G401 (cell line): ENCODE measurements at places on chromosomes 11 and 22.

GRCh38 chr22:36160499-36160942 is at the start of gene APOL3:
APOL3 (minus strand) TSS chr22:36160755; CDS start chr22:36149055, 11,700 bp downstream.
- no peak for DNase-seq

GRCh38 chr22:44063462-44064371 is 39.6 kb downstream of the PARVB start:
- no peak for DNase-seq

DNA sequence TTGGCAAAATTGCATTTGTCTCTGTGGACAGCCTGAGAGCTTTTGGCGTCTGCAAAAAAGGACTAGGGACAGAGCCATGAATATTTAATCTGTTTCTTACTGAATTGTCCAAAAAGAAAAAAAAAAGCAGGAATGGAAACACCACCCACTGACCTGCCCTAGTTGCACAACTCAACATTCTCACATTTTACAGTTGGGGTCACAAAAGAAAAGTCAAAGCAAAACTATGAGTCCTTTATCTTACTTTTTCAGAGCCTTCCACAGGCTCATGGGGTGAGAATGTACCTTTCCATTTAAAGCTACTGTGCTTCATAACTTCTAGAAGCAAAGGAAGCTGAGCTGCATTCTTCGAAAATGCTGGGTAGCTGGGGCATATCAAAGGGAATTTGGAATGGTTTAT is 225.7 kb downstream of the FAM76B start:
- DNase-seq: no peak

- DNase-seq: no peak
Observed at GRCh38 chr11:86673055-86673843, 833 bp upstream of the ME3 start.

DNA sequence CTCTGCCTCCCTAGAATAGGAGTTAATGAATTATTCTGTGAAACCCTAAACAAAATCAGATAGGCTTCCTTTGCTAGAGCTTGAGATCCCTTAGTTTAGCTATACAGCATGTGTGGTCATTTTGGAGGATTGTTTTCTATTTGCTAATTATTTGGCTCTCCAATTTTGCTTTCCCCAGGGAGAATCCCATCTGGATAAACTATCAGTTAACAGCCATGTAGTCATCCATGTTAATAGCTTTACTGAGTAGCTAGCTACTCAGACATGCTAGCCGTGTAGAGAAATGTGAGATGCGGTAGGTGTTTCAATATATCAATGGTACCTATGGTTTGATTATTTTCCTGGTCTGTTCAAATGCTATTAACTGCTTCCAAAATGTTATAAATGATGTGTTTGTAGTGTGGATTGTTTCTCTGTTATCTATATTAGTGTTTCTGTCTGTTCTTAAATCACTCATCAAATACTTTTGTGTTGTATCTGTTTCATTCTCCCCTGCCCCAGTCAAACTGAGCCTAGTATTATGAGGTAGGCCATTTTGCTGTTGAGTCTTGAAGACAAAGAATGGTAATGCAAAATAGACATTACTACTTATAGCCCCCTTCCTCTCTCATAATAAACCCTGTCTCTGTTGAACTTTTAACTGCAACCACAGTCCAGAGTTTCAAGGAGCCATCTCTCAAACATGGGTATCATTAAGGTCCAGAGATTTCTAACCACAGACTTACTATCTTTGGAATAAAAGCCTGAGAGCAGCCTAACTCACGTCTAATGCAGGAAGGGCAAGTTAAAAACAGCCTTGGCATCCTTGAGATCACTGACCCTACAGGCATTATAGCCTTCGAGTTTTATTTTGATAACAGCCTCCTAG is 56.1 kb upstream of the GRAMD1B start:
- DNase-seq: no peak

DNA sequence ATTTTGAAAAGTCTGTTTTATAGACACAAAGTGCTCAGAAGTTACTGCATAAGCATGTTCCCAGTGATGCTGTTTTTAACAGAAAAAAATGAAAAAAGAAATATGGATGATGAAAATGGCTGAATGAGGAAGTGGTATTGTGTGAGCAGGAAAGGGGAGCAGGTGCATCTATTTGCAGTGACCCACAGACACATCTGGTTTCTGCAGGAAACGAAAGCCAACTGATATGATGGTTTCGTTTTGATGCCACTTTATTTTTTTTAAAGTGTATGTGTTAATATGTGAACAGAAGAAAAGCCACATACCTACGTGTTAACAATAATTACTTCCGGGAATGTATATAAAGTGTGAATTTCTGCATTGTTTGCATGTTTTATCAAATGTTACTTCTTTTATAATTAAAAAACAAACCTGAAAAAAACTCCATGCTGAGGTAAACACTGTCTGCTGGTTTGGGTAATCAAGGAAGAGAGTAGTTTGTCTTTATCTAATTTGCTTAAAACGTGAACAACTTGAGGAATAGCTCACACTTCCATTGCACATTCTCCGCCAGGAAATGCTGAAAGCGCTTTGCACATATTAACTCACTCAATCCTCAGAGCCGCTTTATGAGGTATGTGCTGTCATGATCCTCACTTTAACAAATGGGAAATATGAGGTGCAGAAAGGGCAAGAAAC is 1335.9 kb downstream of the TBC1D22A start:
- no peak for DNase-seq

GRCh38 chr22:46057246-46058090 is 80.5 kb upstream of the WNT7B start:
- peak; percentile 70 for DNase-seq

GRCh38 chr11:116725434-116726221 is 47.2 kb downstream of the BUD13 start:
- DNase-seq: no peak

GRCh38 chr11:36565031-36565610 is 2.7 kb upstream of the RAG1 start:
- DNase-seq: peak; percentile 6

DNA sequence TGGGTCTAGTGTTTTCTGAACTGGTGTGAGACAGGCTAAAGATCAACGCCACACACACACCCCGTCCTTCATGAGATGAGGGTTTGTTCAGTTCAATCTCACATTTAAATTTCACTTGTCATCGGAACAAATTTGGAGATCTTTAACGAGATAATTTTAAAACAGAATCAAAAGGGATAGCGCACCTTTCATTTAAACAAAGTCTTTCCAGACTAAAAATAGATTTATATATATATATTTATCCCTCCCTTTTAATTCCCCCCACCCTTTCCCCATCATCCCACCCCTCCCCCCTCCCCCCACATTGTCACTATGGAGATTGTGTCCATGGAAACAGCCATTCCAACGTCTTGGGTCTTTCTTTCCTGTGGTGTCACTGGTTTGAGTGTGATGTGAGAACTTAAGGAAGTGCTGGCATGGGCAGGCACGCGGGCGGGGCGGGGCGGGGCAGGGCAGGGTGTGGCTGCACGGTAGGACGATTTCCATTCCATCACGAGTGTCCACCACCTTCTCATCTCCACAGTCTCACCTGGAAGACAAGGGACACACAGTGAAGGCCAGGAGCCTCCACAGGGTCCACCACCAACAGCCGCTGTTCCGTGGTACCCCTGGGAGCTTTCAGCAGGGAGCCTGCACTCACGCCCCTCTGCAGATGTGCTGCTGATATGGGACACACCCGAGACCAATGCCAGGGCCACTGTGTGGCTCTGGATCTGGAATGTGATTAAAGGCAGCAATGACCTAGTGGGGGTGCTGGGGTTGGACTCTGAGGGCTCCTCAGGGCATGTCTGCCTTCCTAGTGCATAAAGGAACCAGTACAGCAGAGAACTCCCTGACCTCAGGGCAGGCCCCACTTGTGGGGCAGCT is 30.5 kb upstream of the CYP2D6 start:
- no peak for DNase-seq

- peak; percentile 60 for DNase-seq
Observed at GRCh38 chr11:114059984-114060391, 477 bp downstream of the ZBTB16 start.

- no peak for DNase-seq
Observed at GRCh38 chr11:7381937-7382336, 103.4 kb upstream of the OLFML1 start.

DNA sequence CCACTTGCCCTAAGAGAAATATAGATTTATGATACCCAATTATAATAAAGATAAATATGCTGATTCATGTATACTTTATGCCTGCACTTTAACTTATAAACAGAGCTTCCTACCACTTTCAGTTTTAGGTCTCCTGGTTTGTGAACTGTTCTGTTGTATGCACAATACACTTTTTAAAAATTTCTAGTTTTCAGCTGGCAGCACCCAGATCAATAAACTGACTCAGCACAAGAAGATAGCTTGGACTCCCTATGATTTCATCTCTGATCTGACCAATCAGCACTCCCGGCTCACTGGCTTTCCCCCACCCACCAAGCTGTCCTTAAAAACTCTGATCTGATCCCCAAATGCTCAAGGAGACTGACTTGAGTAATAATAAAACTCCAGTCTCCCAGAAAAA is 33.5 kb upstream of the FAM181B start:
- no peak for DNase-seq

DNA sequence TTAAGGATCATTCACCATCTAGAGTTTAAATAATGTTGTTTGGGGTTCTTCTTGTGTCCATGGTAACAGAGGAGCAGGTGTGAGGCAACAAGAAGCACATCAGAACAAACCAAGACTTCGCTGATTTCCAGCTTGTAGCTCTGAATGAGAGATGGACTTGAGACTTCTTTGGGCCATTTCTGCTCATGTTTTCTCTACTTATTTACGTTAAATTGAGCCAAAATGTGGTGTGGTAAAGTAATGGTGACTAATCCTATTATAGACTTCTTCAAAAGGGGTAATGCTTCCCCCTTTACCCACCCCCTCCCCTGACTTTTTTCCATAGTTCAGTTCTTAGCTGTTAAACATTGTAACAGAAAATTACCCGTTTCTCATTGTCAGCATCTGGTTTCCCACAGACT is 65.2 kb downstream of the CSTPP1 start:
- no peak for DNase-seq

GRCh38 chr11:65226103-65226442 is 35.7 kb upstream of the POLA2 start:
- DNase-seq: no peak

DNA sequence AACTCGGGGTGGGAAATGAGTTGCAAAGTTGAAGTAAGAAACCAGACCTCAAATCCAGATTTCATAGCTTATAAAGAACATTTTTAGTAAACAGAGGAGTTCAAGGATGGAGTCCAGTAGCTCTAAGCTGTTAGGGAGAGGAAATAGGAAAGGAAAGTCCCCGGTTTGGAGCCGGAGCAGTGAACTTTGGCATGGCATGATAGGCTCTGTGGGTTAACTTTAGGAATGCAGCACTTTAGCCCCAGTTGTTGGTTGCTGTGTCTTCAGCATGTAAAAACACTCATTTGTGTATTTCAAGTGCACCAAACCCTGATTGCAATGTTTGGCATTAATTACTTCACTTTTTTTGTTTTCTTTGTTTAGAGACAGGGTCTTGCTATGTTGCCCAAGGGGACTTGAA is 8.6 kb upstream of the PIK3IP1 start:
- DNase-seq: no peak

DNA sequence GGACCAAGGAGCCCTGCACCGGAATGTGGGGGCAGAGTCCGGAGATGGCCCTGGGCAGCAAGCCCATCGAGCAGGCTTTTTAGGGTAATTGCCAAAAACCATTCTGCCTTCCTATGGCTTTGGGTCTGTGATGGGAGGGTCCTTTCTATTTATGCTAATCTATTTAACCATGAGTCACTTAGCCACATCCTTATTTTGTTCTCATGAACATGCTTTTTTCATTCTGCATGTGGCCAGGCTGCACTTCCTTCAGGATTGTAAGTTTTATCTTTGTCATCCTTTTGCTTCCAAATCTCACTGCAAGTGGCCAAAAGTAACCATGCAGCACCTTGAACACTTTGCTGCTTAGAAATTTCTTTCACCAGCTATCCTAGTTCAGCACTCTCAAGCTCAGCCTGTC is 88.3 kb downstream of the EFCAB6 start:
- no peak for DNase-seq

GRCh38 chr22:47807506-47807905 is 1045.1 kb downstream of the TBC1D22A start:
- DNase-seq: no peak

DNA sequence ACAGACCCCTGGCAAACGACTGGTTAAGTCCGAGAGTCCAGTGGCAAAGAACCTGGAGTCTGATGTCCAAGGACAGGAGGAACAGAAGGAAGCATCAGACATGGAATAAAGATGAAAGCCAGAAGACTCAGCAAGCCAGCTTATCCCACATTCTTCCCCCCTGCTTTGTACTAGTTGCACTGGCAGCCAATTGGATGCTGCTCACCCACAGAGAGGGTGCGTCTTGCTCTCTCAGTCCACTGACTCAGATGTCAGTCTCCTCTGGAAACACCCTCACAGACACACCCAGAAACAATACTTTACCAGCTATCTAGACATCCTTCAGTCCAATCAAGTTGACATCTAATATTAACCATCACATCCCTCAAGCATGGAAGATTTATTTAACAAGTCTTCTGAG is 1265.8 kb upstream of the CNTN5 start:
- no peak for DNase-seq

- DNase-seq: no peak
Observed at GRCh38 chr11:129828301-129828836, 12.7 kb downstream of the TMEM45B start.

DNA sequence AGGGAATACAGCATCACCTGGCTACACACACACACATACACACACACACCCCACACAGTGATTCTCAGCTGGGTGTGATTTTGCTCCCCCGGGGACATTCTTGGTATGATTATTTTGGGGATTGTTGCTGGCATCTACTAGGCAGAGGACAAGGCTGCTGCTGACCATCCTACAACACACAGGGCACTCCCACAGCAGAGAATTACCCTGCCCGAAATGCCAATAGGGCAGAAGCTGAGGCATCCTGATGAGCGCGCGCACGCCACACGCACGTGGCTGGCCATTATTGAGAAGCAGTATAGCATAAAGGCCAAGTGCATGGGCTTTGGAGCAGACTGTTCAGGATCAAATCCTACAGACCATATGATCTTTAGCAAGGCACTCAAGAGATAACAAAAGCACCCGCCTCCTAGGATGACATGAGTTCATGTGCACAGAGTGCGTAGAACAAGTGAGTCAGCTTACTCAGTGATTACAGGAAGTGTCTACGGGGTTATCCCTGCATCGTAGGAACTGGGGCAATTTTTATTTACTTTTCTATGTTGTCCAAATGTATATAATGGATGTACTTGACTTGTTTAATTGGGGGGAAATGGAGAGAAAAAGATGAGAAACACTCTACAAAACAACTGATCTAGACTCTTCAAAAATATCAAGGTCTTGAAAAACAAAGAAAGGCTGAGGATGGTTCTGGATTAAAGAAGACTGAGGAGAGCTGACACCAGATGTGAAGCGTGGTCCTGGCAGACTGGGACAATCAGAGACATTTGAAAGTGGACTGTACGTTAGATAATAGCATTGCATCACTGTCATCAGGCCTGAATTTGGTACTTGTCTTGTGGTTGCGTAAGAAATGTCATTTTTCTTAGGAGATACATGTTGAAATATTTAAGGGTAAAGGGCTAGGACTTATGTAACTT is 7.2 kb upstream of the EHD1 start:
- no peak for DNase-seq

DNA sequence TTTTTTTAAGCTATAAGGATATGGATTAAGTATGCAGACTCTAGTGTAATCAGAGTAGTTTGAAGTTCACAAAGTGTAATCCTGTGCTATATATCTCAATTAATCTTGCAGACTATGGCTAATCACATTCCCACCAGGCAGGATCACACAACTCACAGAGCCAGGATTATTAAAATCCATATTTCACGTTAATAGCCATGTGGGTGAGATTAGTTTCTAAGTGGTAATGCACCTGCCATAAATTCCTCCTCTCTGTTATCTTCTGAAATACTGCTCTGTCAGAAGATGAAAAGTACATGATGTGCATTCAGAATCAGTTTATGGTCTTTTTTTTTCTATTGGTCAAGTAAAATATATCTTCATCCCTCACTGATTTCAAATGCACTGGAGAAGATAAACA is 686.1 kb downstream of the CNTN5 start:
- DNase-seq: no peak
